ENCODE measurements at places on chromosomes 7 and 10.

GRCh38 chr7:123494193-123494796, 40.1 kb downstream of the IQUB start:
- DNase-seq = peak; percentile 78

DNA sequence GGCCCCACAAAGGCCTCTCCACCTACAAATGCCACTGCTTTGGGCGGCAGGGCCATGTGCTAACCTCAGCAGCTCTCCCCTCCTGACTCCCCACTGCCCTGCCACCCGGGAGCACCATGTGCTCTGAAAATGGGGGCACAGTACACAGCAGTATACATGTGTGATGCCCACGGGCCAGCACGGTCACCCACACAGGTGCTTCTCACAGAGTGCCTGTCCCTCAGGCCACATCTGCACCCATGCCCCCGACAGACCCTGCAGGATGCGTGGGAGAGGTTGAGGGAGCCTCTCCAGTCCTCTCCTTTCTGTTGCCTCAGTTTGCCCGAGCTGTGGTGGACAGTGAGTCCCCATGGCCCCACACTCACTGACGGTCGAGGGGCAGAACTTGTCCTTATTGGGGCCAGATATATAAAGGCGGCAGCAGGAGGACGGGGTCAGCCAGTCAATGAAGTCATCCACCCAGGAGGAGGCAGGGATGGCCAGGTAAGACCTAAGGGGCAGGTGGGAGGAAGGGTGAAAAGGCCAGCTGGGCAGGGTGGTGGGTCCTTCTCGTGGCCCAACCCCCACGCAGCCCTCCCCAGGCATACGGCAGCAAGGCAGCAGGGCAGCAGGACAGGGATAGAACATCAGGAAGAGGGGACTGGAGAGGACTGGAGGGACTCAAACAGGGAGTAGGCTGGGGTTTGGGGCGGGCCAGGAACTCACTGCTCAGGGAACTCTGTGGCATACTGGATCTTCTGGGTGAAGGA, 19.6 kb downstream of the NPC1L1 start:
- no peak for DNase-seq

DNA sequence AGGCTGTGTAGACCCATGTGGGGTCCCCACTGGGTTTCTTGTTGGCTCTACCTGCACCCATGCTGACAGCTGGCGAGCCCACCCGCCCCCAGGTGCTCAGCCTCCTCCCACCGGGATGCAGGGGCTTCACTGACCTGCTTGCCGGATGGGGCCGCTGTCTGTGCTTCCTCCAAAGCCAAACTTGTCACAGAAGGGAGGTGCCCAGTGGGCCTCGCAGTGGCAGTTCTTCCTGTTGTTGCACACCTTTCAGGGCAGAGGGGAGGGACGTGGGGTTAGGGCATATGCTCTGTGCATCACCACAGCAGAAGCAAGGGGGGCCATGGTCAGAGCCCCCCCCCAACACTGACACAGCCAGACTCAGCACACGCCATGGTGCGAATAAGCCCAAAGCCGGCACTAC, 146.5 kb downstream of the FANK1 start:
- DNase-seq = no peak

- DNase-seq = no peak
Observed at GRCh38 chr7:121212036-121212435, 116.8 kb upstream of the WNT16 start.

- no peak for DNase-seq
Observed at GRCh38 chr7:2687338-2687869, 598 bp upstream of the AMZ1 start.

- peak; percentile 84 for DNase-seq
Observed at GRCh38 chr10:44647877-44648542, 263.1 kb upstream of the CXCL12 start.

DNA sequence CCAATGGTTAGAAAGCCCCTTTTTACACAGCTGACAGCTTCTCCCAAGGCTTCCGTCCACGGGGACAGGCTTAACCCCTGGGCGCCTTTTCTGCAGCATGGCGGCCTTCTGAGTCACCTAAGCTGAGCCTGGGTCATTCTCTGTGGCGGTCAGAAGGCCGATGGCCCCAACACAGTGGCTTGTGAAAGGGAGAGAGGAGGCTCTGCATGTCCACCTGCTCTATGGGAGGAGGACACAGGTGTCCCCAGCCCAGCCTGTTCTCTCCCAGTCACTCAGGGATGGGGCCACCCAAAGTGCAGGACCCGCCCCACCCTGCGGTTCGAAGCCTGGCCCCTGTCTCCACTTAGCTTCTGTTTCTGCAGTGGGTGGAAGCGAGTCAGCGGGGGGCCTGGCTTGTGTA, 20.4 kb upstream of the TTYH3 start:
- DNase-seq = no peak

GRCh38 chr7:37452346-37452745, 3.7 kb upstream of the ELMO1 start:
- DNase-seq = no peak

GRCh38 chr7:129797214-129797789, 155.5 kb downstream of the UBE2H start:
- DNase-seq = peak; percentile 80

DNA sequence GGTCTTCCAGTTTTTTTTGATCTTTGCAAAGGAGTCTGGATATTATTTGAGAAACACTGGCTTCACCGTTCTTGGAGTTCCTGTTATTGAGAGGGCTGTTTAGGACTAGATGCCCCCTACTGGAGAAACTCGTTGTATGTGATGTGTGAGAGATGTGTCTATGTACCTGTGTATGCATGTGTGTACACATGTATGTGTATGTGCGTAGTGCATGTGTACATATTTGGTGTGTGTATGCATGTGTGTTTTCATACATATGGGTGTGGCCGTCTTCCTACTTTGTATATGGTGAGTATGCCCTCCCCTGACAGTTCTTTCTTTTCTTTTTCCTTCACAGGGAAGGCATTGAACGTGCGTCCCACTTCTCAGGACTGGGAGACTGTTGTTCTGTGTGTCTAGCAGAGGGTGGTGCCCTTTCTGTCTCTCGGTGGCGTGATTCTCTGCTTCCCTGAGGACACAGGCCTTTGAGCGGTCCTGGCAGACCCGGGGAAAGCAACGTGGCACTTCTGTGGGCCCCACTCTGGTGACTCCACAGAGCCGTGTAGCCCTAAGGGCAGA, 3.0 kb upstream of the CALHM3 start:
- peak; percentile 67 for DNase-seq

DNA sequence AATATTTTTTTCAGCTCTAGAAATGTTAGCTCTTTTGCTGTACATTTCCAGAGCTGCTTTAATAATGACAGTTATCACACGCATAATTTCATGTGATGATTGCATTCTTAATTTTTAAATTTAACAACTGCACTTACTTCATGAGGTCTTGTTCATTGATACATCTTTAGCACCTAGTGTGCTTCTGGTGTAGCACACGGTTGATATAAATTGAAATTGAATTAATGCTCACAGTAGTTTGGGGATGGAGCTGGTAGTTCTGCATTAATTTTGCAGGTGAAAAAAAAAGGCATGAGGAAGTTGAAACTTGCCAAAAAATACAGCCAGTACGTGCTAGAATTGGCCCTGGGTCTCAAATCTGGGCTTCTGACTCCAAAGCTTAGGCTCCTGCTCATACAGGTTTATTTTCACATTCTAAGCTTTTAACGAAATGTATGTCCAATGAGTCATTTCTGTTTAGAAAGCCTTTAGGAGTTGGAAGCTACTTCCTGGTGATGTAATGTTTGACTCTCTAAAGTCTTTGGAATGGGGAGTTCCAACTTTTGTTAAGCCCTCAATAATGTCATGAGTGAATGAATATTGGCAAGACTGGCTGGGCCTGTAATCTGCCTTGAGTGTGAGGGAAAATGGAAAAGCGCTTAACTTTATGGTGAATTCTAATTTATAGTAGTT, 62.5 kb downstream of the DAGLB start:
- DNase-seq = peak; percentile 89

DNA sequence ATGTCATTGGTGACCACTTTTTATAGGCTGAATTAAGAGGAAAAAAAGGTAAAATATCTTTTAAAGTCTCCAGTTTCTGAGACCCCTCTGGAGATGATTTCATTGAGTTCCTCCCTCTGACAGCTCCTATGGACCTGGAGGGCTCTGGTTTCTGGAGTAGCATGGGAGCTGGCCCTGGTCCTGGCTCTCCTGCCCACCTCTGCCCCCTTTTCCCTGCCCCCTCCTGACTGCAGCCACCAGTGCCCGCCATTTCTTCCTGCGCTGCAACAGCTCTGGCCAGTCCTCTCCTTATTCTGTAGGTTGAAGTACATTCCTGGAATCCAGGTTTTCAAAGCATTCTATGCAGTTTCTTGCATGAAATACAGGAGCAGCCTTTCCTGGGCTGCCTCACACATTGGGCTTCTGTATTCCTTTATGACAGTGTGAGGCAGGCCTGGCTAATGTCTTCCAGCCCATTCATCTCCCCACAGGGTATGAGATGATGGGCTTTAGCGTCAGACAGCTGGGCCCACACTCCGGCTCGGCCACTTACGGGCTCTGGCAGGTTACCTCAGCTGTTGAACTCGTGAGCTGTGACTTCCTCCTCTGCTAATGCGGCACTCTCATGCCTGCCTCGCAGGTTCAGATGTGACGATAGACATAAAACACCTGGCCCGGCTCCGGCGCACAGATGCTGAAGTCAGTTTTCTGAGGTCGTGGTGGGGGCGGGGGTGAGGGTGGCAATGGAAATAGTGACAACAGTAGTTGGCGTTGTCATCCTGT, 101.7 kb downstream of the MGMT start:
- DNase-seq = peak; percentile 86

DNA sequence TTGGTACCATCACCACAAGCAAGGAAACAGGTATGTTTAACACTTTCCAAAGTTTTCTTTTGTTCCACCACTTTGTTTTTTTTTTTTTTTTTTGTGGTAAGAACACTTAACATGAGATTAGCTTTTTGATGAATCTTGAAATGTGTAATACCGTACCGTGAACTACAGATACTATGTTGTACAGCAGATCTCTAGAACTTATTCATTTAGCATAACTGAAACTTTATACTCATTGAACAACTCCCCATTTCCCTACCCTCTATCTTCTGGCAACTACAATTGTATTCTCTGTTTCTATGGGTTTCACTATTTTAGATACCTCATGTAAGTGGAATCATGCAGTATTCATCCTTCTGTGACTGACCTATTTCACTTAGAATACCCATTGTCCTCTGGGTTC, 162.7 kb upstream of the ITGB1 start:
- DNase-seq = no peak

- DNase-seq = no peak
Observed at GRCh38 chr7:68247126-68247525, 1250.5 kb downstream of the TYW1 start.

GRCh38 chr7:4641091-4641666, 40.9 kb upstream of the FOXK1 start:
- no peak for DNase-seq

GRCh38 chr10:21754410-21755011, 220.5 kb downstream of the MLLT10 start:
- peak; percentile 45 for DNase-seq

DNA sequence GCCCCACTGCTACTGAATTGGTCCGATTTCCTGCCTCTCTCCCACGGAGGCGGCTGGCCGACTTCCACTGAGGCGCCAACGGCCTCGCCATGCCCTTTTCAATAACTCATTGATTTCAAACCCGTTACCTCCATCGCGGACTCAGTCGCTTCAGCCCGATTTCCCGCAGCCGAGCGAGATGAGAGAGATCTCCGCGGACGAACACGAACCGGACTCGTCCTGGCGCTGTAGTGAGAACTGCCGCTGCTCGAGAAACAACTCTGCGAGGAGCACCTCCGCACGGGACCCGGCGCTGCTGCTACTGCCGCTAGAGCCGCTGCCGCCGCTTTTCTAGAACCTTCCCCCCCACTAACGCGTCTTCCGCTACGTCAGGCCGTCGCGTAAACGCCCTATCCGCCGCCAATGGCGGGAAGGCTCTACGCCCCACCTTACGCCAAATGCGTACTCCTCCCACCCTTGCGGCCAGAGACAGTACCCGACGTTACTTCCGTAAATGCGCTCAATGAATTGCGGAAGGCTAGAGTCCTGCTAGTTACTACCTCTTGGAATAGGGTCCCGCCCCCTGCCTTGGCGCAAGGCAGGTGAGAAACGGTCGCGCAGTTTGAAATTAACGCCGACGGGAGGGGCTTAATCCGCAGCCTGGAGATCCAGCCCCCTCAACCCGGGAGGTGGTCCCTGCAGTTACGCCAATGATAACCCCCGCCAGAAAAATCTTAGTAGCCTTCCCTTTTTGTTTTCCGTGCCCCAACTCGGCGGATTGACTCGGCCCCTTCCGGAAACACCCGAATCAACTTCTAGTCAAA, at the start of gene HNRNPA2B1:
Gene HNRNPA2B1 (minus strand): TSS at position 303 of the 803 bp plus-strand sequence. CDS start 169 bp downstream, at position 134.
- DNase-seq = peak; percentile 100

- peak; percentile 44 for DNase-seq
Observed at GRCh38 chr7:151539088-151539671, 19.5 kb upstream of the RHEB start.

DNA sequence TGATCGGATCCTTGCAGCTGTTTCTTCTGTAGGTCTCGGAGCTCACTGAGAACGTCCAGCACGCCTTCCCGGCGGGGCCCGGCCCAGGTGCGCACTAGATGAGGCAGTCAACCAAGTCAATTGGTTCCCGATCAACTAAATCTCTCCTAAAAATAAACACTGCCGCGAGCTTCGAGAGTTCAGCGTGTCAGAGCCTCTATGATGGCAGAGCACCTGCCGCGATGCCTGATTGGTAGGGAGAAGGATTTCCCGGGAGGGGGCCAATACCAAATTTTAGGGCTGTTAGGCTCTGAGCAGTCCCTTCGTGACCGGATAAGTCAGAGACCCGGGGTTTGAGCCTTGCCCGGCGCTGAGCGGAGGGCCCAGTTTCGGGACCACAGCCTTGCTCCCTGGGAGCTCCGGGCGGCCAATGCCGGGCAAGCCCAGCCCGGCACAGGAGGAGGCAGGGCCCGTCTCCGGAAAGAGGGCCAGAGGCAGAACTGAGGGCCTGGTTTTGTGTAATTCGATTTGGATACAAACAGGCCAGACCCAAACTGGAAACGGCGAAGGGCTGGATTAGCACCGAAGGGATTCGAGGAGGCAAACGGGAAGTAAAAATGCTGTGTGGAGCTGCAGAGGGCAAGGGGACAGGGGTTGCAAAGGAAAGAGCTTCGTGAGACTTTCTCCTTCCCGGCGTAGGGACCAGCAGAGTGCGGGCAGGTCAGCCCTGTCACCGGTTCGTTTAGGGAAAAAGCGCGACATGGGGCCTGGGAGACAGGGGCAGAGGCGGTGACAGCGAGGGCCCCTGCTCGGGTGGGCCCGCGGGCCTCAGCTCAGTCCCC, 569 bp downstream of the SLC26A5 start:
- peak; percentile 12 for DNase-seq

DNA sequence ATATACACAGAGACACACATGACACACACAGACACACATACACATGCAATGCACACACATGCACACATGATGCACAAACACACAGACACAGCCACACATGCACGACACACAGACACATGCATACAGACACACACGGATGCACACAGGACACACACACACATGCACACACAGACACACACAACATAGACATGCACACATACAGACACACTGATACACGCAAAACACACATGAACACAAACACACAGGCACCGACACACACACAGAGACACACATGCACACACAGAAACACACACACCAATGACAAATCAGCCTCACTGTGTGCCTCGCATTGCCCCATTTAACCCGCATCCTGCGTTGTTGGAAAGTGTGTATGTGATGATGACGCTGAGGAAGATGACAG, 232.4 kb downstream of the ADARB2 start:
- DNase-seq = no peak

- DNase-seq = no peak
Observed at GRCh38 chr7:39509436-39509835, 56.8 kb upstream of the YAE1 start.

GRCh38 chr10:102605712-102606111, 38.6 kb upstream of the TRIM8 start:
- DNase-seq = no peak
